EL (cell line): ENCODE measurements at places on chromosomes 13 and 19.

- no peak for DNase-seq
These were observed 391.9 kb downstream of the COG6 start for GRCh38 chr13:40047322-40047771.

GRCh38 chr19:56351208-56351607 is 36.6 kb upstream of the ZSCAN5A start:
- DNase-seq: no peak

GRCh38 chr19:18771328-18772242 is 19.5 kb downstream of the COMP start:
- no peak for DNase-seq

DNA sequence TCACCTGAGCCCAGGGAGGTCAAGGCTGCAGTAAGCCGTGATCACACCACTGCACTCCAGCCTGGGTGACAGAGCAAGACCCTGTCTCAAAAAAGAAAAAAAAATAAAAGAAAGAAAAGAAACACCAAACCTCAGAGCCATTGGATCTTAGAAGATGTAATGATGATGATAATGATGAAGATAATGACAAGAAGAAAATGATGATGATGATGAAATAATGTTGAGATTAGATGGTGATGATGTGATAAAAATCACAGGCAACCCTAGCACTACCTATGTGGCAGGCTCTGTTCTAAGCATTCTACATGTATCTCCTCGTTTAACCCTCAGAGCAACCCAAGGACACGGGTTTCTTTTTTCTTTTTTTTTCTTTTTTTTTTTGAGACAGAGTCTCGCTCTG is 20.1 kb upstream of the HNRNPUL1 start:
- no peak for DNase-seq

DNA sequence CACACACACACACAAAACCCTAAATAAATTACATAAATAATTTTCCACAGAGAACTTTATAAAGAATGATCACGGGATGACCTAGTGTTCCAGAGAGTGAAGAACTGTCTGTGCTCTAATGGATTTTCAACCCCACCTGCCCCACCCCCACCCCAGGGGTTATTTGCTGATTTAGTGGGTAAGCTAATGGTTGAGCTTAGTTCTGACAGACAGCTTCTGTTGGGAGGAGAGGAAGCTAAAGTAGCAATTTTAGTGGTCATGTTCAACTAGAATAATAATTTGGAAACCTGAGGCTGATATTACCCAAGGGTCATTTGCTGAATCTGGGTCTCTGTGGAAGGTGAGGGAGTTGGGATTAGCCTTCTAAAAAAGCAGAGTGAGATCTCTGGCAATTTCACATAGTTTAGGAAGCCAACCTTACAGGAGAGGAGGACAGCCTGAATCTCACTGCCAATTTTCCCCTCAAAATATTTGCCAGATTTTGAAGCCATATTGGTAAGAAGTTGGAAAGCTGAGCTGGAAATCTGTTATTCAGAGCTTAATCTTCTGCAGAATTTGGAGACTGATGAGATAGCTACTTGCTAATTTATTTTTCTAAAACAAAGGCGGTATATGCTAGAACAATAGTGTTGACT is 68.7 kb downstream of the POSTN start:
- DNase-seq: no peak

DNA sequence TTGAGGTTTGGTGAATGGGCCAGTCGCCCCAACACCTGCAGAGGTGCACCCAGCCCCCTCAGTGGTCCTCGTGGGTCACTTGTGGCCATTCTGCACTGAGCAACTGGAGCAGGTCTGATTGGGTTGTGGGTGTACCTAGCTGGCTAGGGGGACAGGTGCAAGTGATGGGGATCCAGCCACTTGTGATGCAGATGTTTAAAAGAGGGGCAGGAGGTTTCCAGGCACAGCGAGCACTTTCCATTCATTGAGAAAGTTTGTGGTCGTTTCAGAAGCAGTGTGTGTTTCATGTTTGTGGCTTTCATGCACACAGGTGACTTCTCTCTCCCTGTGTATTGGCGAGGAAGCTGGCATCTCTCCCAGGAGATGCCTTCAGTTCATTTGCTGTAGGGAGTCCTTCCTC is 34.7 kb downstream of the TSSK6 start:
- DNase-seq: no peak

DNA sequence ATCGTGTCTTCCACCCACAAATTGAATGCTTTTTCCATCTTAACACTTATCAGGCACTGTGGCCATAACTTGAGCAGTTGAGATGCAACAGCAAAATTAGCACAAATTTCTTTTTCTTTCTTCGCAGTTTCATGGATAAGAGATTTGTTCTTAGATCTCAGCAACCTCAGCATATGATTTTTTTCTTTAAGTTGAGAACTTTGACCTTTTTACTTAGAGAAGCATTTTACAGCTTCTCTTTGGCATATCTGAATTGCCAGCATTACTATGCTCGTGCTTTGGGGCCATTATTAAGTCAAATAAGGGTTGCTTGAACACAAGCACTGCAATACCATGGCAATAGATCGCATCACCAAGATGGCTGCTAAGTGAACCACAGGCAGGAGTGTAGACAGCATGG is 16.1 kb downstream of the USPL1 start:
- DNase-seq: no peak

- DNase-seq: no peak
These were observed 185.8 kb downstream of the OLFM4 start for GRCh38 chr13:53214433-53214832.

GRCh38 chr13:110216398-110217041 is 90.4 kb downstream of the COL4A1 start:
- DNase-seq: peak; percentile 68

- DNase-seq: no peak
These were observed 1.3 kb downstream of the APOC2 start for GRCh38 chr19:44947041-44947581.

DNA sequence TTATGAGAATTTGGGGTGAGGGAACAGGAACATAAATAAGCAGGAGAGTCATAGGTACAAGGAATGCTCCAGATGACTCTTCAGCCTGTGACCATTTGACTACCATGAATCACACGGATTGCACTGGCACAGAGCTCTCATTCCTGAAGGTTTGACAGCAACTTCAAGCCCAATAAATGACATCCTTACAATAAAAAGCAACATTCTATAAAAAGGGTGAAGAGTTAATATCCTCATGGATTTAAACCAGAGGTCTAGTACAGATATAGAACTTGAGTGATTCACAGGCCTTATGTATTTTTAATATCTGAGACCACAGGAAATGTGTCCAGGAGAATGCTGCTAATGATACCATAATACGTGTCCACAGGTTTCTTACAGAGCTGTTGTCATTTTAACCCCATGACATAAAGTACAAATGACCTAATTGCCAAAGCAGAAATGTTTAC is 158.1 kb downstream of the IRS2 start:
- DNase-seq: peak; percentile 73

DNA sequence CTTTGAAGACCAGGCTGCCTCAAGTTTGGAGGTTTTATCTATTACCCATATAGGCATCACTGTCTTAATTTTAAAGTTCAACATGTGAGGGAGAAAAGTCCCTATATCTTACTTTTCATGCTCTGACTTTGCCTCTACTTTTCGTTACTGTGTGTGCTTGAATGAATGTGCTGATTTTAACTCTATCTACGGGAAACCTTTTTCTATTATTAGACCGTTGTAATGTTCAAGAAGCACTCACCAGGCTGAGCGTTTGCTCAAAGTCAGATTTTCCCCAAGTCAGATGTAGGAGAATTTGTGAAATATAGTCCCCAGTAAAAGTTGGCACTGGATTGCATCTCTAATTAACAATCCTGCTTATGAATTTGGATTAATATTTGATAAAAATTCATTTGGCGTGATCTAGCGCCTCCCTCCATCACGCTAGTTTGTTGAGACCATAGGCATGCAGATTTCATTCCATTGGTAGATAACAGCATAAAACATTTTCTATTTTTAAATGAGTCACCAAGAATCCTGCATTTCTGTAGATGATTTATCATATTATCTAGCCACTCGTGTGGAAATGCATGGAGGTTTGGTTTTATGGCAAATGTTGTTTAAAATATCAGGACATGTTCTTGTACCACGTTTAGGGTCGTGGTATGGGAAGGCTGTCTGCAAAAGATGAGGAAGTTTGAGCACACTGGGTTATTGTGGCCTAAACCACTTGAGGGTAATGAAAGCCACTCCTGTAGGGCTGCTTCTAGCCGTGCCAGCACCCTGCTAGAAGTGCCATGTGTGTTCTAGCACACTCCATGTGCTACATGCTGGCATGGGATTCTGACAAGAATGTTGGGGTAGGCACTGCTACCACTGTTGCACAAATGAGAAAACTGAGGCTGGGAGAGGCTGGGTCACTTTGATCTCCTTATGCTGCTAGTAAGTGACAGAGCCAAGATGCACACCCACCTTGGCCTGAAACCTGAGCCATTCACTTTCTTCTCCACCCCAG is 179.4 kb downstream of the FGF9 start:
- no peak for DNase-seq

DNA sequence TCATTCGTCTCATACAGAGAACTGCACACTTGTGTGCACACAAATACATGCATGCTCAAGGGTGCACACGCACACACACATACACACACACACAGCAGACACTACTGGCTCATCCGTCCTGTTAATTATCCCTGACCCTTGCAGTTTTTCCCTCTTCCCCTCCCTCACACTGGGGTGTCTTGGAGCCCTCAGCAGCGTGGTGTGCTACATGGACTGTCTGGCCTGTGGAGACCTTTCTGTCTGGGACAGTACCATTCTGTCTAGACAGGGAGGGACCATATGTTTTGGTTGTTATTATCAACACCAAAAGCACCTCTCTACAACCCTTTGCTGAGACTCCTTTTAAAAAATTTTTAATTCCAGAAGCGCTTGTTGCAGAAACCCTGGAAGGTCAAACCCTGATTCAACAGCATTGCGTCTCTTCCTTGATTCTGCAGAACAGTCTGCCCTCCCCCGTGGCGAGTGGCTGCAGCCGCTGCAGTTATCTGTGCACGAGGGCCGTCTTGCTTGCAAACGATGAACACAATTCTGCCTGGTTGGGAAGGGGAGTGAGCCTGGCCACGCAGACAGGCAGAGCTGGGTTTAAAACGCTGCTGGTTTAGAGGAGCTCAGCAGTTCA is 374.0 kb downstream of the IRS2 start:
- DNase-seq: peak; percentile 34
